ENCODE measurements at places on chromosomes 7 and 10. TPM values are rescaled to one million over a fixed set of nuclear protein-coding genes. Genes with fewer than 3 reads are reported as not detected.

The TRIM73 gene
- polyA plus RNA-seq = 7.6 TPM

The MEIG1 gene
- 1.4 TPM for polyA plus RNA-seq

The SDK1 gene
- polyA plus RNA-seq = 7.1 TPM

The OR13A1 gene
- 0.08 TPM for polyA plus RNA-seq

The CYP2C18 gene
- polyA plus RNA-seq = 0.47 TPM

Data from left kidney (tissue), 8 donors.